ENCODE measurements at places on chromosomes 6 and 20.

DNA sequence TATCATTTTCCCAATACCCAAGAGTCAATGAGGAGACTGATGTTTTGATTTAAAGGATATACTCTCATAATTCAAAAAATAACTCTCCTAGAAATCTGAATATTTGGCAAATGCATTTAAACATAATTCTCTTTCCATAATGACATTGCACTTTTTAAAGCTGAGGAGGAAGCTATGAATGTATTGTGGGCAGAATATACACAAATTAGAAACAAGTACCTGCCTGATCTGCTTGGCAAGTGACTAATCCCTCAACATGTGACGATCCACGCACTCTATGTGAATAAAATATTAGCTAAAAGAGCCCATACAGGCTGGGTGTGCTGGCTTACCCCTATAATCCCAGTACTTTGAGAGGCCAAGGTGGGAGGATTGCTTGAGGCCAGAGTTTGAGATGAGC, 88.3 kb upstream of the CCDC28A start:
- DNase-seq: no peak

GRCh38 chr6:158654498-158654897, 4.6 kb downstream of the SYTL3 start:
- peak; percentile 92 for DNase-seq

- no peak for DNase-seq
These were observed 531.5 kb downstream of the EPHA7 start for GRCh38 chr6:92887871-92888270.

- DNase-seq: no peak
These were observed 252.4 kb downstream of the FNDC1 start for GRCh38 chr6:159421586-159421985.

GRCh38 chr6:36823421-36824096, 15.7 kb downstream of the CPNE5 start:
- no peak for DNase-seq

- DNase-seq: no peak
These were observed 84.8 kb upstream of the MRPS10 start for GRCh38 chr6:42302411-42302810.

DNA sequence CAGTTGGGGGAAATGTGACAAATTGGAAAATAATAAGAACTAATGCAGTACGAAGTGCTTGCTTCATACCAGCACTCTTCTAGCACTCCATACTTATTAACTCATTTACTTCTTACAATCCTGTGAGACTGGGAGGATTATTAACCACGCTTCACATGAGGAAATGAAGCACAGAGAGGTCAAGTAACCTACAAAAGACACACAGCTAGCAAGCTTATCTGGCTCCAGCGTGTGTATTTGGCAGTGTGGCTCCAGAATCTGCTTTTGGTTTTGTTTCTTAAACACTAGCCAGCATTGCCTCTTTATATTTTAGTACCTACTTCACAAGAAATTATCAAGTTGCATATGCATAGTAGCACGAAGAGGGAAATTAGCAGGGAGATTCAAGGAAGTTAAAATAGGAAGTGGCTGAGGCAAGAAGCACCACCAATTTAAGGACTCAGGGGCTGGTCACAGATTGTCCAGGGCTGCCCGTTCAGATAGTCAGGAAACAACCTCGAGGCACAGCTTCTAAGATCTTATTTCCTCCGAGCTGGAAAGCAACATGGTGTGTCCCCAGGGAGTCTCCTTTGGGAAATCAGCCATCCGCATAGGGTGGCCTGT, 302.7 kb upstream of the PRDM1 start:
- no peak for DNase-seq

DNA sequence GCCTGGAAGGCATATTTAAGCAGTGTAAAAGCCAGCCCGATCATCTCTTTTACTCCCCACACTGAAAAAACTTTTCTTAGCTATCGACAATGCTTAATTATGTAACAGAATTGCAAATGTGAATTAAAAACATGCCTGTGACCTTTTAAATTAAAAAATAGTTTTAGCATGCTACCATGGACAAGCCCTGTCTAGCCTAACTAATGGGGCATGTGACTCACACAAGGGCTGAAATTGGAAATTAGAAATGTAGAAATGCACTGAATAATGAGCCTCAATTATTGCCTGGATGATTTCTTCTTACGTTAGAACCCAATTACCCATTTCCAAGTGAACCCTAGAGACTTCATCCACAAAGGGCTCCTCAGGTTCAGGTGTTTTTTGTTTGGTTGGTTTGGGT, 82.7 kb downstream of the SIM1 start:
- DNase-seq: no peak

DNA sequence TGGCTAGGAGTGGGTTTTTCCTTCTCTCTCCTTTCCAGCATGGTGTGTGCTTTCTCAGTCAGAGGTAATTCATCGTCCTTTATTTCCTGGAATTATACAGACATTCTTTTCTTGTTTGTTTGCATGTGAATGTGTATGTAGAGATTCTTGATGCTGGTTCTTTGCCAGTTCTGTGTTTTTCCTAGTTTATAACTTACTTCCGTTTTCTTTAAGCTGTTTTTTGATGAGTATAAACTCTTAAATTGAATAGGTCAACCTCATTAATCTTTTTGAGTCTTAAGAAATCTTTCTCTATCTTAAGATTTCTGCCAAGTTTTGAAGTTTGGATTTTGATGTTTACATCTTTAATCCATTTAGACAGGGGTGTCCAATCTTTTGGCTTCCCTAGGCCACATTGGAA, 38.7 kb downstream of the IGF2R start:
- no peak for DNase-seq

DNA sequence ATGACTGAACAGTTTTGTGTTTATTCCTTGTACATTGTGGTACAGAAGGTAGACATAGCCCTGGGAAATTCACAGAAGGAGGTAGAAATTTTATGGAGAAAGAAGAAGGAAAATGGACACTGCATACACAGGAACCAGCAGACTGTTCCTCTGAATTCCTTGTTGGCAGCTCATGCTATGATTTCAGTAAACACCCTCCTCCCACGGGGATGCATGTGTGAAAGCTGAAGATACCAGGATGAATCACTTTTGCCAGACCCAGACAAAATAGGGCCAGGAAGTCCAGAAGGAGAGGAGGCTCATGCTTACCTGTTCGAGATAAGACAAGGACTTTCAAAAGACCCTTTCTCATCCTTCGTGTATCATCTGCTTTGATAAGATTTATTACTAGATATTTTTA, 110.3 kb upstream of the GGTLC1 start:
- DNase-seq: no peak

DNA sequence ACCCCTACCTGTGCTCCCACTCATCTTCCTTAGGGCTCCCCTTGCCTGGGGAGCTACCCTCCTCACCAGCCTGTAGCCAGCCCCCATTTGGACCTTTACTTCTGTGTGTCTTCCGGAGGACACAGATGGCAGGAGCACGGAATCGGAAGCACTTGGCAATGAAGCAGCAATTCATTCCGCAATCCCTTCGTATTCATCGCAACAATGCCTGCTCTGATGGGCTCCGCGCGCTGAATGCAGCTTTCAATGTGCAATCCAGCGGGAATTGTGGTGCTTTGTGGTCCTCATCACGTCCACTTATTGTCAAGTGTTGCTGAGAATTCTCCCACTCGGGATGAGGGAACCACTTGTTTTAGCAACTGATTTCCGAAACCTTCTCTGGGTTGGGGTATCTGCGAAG, 336.0 kb downstream of the DHX35 start:
- DNase-seq: no peak

- no peak for DNase-seq
These were observed 114.5 kb downstream of the MAP3K5 start for GRCh38 chr6:136677822-136678221.

- no peak for DNase-seq
These were observed 94.5 kb downstream of the SIM1 start for GRCh38 chr6:100370265-100370664.

GRCh38 chr6:109036574-109037294, 57.9 kb downstream of the SESN1 start:
- no peak for DNase-seq

DNA sequence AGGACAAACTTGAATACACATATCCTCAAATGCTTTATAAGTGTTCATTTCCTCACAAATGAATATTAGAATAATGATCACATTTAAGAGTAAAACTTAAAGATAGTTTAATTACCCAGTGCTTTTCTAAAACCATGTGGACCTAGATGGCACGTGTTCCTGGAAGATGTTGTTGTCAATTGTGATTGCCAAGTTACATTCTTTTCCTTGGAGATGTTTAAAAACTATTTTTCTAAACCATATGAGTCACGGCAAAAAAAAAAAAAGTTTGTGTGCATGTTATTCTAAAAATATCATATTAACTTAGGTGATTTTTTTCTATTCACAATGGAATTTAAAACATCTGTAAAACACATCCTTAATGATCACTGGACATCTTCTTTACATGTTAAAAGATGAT, 51.1 kb downstream of the RCAN2 start:
- DNase-seq: peak; percentile 62

GRCh38 chr6:104326173-104327001, 533.3 kb downstream of the HACE1 start:
- DNase-seq: no peak

DNA sequence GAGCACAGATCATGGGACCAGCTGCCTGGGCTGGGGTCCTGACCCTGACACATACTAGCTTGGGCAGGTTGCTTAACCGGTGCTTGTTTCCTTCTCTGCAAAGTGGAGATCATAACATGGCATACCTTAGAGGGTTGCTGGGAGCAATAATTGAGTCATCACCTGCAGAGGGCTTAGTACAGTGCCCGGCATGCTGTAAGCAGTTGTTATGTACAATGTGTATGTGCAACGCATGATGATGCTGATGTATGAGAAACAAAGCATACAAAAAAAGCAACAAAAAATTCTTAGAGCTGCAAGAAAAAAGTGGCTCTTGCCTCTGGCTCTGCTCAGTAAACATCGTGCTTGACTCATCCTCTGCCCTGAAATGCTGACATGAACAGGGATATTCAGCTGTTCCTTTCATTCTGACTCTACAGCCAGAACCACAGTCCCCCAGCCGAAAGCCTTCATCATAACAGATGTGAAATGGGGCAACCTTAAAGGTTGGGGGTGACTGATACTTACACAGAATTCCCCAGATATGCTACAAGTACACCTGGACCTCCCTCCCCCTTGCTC, 91.7 kb downstream of the CLIC5 start:
- DNase-seq: peak; percentile 32

DNA sequence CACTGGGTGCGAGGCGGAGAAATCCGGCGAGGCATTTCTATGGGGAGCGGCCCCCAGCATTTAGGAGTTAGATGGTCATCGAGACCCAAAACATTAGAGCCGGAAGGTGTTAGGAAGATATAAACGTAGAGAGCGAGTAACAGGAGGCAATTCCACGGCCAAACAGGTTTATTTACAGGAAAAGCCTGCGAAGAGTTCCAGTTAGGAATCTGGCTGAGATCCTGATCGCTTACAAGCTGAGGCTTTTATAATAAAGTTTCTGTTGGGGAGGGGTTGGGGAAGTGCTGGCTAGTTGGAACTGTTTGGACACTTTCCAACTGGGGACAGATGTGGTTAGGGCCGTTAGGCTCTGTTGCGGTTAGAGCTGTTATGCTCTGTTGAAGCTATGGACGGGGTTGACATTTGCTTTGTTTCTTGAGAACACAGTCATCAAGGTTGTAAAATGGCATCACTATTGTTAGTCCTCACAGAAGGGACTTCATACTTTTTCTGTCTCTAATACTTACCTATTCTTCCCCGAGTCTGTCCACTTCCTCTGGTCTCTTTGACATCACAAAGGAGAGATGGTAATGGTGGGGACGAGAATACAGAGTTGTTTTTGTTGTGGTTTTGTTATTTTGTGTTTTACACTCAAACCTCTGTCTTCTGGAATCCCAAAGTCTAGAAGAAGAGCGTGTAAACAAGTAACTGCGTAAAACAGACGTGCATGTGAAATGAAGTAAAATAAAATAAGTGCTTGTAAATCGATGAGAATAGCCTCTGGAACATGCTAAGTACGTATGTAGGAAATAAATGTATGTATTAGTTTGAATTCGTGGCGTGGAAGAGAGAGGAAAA, 554 bp upstream of the ZSCAN31 start:
- no peak for DNase-seq

DNA sequence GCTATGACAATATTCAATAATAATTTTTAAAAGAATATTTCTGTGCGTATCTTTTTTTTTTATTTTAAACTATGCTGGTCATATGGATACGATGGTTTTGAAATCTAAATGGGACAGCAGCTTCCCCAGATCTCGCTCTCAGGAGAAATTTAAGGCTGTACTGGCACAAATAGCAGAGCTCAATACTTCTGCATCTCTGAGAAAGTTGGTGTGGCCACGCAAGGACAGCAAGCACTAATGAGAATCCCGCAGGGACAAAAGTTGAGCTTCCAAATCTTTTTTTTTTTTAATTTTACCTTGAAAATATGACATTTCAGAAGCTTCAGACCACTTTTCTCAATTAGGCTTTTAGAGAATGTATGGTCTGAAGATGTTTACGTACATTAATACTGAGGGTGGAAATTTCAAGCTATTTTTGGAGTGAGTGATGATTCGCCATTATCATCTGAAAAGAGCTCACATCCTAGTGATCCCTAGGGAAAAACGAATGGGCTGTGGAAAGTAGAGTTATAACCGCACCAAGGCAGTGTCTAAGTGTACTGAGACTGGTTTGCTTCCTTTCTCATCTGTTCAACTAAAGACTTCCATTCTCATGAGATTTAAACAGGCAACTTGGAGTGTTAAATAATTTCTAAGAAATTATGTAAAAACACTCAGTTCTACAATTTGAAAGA, 840.0 kb downstream of the C6orf118 start:
- no peak for DNase-seq
